ENCODE measurements at places on chromosomes 5 and 9. TPM values are rescaled to one million over a fixed set of nuclear protein-coding genes. Genes with fewer than 3 reads are reported as not detected.

- DNase-seq: no peak
These were observed 87.7 kb upstream of the LRRTM2 start for GRCh38 chr5:138962614-138963370.

The THBS4 gene
- 0.53 TPM for total RNA-seq

GRCh38 chr5:60439552-60439951 is 260.4 kb downstream of the DEPDC1B start:
- no peak for DNase-seq

GRCh38 chr9:38137342-38137741 is 68.3 kb upstream of the SHB start:
- no peak for DNase-seq

Measured in HT1080 (cell line).